AG04450 (cell line): ENCODE measurements at places on chromosomes 3 and 15. TPM values are rescaled to one million over a fixed set of nuclear protein-coding genes. Genes with fewer than 3 reads are reported as not detected.
A peak's percentile ranks its signal among the peaks of the same experiment; 100 is the strongest.

DNA sequence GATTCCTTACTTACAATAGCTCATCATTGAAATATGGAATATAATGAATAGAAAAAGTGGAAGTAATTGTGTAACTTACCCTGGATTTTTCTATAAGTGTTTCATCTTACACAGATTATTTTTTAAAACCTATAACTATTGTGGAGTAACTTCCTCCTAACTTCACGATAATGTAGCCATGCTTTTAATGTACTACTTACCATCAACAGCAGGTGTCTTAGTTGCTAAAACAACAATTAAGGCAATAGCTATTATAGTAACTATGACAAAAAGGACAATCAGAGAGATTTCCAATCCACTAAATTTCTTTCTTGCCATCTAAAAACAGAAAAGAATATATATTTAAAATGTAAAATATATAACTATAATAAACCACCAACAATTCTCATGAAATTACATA lies 2.6 kb downstream of the SI start:
- DNase-seq = no peak

The TMCO5A gene
- not detected in 2 replicates for polyA plus RNA-seq

DNA sequence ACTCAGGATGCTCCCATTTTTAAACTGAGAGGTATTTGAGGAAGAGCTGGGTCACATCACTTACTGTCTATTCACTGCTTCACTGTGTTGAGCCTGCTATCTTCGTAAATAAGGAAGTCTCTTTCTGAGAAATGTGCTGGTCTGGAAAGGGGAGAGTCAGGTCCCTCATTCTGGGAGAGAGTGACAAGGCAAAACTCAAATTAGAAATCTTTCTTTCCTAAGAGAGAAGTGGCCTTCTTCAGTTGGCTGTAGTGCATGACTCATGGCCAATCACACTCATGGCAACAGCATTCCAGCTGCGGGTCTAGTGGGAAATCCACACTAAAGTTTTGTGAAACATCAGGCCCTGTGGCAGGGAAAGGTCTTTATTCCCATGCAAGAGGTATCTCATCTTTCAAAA lies 11.5 kb upstream of the TIMP4 start:
- DNase-seq = no peak

DNA sequence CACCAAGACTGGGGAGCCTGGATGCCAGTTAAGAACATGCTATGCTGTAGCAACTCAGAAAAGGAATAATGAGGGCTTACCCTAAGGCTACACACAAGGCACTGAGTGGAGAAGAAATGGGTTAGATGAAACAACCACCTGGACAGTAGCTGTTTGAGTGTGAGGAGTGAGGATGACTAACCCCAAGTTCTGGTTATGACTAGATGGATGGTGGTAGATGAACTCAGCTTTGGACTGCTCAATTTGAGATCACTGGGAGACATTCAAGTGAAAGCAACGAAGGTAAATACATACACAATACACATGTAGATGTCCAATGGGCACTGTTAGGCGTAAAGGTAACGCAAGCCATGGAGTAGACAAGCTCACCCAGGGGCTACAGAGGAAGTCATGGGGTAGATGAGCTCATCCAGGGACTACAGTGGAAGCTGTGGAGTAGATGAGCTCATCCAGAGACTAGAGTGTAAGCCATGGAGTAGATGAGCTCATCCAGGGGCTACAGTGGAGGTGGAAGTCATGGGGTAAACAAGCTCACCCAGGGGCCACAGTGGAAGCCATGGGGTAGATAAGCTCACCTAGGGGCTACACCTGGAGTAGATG lies 98.3 kb downstream of the ANO10 start:
- no peak for DNase-seq

DNA sequence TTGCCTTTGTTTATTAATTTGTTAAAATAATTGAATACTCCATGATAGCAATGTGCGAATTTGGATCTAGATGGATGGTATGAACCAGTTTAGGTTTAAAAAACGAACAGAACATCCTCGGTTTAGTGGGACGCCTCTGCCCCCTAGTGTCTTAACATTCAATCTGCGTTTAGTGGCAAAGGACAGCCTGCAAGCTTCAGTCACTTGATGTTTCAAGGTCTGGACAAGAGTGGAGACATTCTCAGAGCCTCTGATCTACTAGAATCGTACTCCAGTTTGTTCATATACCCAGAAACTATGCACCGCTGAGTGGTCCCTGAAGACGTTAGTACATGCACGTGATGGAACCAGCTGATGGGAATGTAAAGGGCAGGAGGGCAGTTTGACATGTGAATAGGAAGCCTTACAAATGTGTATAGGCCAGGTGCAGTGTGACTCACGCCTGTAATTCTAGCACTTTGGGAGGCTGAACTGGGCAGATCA lies 17.8 kb upstream of the ATP13A4 start:
- DNase-seq = peak; percentile 13

DNA sequence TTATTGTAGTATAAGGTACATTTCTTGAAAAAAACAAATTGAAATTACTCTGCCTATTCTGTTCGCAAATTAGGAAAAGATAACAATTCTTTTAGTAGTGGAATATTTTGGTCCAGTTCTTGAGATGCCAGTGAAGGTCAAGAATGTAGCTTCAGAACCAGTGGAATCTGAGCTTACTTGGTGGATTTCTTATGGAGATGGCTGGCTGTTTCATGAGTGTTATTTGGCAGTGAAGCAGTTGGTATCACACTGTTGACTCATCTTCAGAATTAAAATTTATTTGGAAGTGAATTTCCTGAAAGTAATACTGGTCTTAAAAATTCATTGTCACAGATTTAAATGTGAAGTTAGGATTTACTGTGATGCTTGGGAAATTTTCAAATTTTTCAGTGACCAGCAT lies 19.1 kb downstream of the RNF13 start:
- no peak for DNase-seq

GRCh38 chr15:61079529-61079928 lies 149.6 kb downstream of the RORA start:
- no peak for DNase-seq

DNA sequence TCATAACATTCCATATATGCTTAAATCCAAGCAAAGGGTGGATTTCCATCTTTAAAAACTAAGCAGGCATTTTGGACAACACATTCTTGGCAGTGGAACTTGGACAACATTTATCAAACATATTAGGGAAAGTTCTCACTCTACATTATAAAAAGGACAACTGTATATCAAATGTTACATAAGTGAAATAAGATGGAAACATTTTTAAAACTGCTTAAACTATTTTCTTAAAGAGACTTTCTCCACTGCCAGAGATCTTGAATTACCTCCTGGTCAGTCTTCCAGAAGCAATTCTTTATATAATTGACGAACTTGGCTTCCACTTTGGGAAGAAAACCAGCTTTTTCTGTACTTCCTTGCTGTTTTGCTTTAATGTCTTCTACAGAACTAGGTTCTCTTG lies 109.3 kb downstream of the NEO1 start:
- DNase-seq = no peak

The CDCP1 gene
- 13.6 and 17.8 TPM in 2 replicates for polyA plus RNA-seq

The GOLGA6L6 gene
- polyA plus RNA-seq = not detected in 2 replicates

The SLC2A2 gene
- polyA plus RNA-seq = not detected in 2 replicates

GRCh38 chr3:114496874-114497273 lies 203.0 kb downstream of the TIGIT start:
- no peak for DNase-seq

The CD86 gene
- polyA plus RNA-seq = not detected in 2 replicates

The THPO gene
- polyA plus RNA-seq = 0.06 TPM in 1 of 2 replicates, not detected in the other

DNA sequence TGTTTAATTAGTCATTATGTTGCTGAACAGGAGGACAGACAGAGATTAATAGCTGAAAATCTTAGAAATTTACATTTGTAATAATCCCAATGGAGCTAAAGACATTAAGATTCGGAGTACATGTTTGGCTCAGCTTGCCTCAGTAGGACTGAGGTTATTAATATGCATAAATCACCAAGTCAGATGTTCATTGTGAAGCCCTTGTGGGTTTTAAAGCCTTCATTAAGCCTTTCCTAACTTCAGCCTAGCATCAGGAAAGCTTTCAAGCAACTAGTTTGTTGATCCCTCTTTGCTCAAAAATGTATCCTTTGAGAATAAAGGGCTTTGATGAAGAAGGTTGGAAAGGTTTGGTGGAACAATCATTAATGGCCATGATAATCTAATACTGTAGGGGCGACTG lies 178.2 kb upstream of the CGNL1 start:
- no peak for DNase-seq

DNA sequence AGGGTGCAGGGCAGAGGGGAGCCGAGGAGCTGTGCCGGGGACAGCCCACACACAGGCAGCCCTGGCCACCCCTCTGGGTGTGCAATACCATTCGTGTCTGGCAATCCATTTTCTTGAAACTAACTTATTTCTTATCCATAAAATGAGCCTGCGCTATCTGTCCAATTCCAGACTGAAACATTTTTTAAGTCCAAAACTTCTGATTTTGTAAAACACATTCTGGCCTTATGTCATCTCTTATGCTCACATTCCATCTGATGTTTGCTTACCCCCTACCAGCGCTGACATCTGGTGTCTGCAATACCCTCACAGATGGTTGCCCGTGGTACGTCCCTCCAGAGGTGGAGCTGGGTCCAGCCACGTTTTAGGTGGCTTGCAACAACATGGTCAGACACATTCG lies 31.8 kb downstream of the PCSK6 start:
- no peak for DNase-seq

GRCh38 chr3:24196526-24196925 lies 251.4 kb downstream of the NR1D2 start:
- DNase-seq = no peak

GRCh38 chr3:126607214-126607908 lies 47.6 kb downstream of the TXNRD3 start:
- DNase-seq = peak; percentile 16

- DNase-seq = no peak
Observed at GRCh38 chr3:142118911-142119310, 30.4 kb downstream of the TFDP2 start.

The FAM43A gene
- polyA plus RNA-seq = 7.6 and 8.1 TPM in 2 replicates

DNA sequence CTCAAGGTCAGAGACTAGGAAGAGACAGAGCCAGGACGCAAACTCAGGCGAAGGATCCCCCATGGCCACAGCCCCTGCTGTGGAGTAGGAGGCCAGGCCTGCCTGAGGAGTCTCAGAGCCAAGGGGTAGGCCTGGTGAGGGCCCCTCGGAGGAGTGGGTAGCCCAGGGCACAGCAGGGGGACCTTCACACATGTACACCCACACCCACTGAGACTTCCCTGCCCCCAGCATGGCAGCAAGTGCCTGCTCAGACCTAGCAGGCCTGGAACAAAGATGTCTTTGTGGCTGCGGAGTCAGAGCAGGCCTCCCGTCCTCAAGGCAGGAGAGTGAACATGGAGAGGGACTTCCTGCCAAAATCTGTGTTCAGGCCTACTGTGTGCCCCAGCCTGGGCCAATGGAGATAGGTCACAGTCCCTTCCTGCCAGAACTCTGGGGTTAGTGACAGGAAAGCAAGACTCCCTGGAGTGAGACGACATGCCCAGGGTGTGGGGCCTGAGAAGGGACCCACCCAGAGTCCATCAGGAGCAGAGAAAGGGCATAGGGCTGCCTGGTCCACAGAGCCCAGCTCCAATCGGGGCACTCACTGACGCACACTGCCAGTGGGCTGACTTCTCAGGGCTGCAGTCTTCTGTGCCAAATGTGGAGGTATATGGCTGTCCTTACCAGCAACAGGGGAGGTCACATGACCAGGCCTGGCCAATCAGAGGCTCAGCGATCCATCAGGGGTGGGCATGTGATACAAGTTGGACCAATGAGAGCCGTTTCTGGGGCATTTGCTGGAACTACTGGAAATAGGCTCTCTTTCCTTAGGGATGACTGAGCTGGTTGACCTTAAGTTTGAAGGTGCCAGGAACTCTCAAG lies 2.3 kb downstream of the GRIP2 start:
- DNase-seq = no peak

The EPM2AIP1 gene
- 11.0 and 15.3 TPM in 2 replicates for polyA plus RNA-seq

The CPA3 gene
- not detected in 2 replicates for polyA plus RNA-seq

The FETUB gene
- not detected in 2 replicates for polyA plus RNA-seq

The GRAMD2A gene
- polyA plus RNA-seq = 0.30 and 0.32 TPM in 2 replicates

- no peak for DNase-seq
Observed at GRCh38 chr3:32553973-32554372, 16.7 kb downstream of the DYNC1LI1 start.

The GCHFR gene
- polyA plus RNA-seq = 4.2 and 4.7 TPM in 2 replicates

DNA sequence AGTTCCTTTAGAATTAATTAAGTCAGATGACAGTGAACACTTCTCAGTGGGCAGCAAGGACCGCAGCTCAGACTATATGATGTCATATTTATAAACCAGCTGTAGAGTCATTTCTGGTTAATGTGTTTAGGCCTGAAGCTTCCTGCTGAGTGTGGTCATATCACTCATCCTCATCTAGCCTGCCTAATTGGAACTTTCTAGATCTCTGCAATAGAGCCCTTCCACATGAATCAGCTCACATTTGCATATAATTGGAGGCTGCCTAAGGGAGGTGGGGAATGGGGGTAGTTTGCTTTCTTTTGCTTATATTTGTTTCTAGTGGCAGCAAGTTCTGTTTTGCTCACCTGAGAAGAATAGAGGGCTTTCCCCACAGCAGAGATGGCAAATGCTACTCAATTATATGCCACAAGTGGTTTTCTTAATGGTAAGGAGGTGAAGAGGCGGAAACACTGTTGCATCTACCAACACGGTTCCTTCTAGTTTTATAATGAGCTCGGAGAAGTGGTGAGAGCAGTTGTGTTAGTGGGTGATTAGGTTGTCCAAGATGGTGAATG lies 148.1 kb downstream of the KLHL25 start:
- peak; percentile 58 for DNase-seq

- DNase-seq = no peak
Observed at GRCh38 chr3:13517253-13517977, 31.5 kb upstream of the FBLN2 start.

DNA sequence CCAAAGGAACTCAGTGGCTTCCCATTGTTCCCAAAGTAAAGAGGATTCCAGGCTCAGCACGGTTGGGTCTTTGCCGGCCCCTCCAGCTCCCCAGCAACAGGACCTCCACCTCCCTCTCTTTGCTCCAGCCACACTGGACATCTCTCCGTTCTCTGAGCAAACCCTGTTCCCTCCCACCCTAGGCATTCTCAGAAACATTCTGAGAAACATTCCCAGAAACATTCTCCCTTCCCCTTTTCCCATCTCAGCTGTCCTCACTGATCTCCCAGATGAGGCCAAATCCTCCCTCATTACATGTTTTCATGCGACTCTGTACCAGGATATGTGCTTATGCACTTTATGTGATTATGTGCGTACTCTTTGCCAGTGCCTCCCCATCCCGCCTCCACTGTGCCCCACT lies 14.1 kb downstream of the CCDC33 start:
- DNase-seq = no peak
